Activated CD8-positive, alpha-beta memory T cell treated with anti-CD3 and anti-CD28 coated beads, Interleukin-2, amount 50 U/mL, for 4 hours (primary cell): ENCODE measurements at places on chromosomes 4 and X.

GRCh38 chrX:103398421-103398864 lies 22.1 kb downstream of the BEX3 start:
- DNase-seq: no peak

DNA sequence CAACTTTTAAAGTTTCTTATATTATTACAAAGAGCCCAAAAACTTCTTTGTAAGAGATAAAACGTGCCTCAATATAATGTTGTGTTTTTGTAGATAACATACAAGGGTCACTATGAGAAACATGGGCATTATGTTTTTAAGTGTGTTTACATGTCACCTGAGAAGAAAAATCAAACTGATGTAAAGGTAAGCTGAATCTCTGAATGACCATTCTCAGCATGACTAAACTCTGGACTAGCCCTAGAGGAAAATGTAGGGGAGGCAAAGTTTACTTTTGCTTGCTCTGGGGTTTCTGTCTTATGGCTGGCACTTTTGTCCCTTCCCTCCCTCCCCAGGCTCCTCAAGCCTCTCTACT lies 6.8 kb downstream of the MEPE start:
- no peak for DNase-seq

- no peak for DNase-seq
Observed at GRCh38 chrX:110159865-110160264, 157.0 kb downstream of the TMEM164 start.

- DNase-seq: no peak
Observed at GRCh38 chr4:109999585-109999912, 86.9 kb downstream of the EGF start.

- DNase-seq: no peak
Observed at GRCh38 chrX:104195489-104196084, 29.3 kb downstream of the FAM199X start.

DNA sequence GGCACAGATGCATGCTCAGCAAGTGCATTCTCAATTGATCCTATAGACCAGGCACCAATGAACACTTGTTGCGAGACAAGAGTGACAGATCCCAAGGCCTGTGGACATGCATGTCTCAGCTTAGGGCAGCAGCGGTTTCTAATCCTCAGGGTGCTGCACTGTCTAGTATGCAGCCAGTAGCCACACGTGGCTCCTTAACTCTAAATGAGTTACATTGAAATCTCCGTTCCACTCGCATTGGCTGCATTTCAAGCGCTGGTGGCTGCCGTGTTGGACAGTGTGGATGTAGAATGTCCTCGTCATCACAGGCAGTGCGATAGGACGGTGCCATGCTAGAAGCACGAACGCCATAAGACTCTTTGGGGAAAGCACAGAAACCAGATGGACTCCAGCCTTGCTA lies 24.0 kb upstream of the AFAP1 start:
- DNase-seq: no peak

DNA sequence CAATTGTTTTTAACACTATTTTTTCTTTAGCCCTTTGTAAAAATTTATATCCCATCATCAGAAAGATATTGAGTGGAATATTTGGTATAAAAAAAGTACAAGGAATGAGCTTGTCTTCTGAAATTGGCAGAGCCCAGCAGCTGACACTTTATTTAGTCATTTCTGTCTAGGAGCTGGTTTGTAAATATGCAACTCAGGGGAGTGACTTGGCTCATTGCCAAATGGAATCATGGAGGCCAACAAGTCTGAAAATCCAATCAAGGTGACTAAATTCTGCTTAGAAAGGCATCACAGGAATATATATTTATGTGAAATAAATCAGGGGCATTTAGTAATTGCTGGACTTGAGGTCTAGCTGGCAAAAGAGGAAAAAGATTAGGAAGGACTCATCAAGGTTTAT lies 74.4 kb downstream of the OTC start:
- no peak for DNase-seq

DNA sequence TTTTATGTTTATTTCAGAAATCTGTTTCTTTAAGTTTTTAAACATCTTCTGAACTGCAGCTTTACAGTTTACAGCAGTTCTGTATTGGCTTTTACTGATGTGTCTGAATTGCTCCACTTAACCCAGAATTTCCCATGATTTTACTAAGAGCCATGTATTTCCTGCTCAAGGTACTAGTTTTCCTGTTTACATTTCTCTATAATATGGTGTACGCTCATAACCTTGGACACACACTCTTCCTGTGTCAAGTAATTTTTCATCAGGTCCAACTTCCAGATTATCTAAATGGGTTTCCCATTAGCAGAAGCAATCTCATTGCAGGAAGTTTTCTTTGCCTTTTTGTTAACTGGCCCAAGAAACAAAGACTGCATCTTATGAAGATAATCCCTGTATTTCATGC lies 12.3 kb downstream of the ELF2 start:
- no peak for DNase-seq

DNA sequence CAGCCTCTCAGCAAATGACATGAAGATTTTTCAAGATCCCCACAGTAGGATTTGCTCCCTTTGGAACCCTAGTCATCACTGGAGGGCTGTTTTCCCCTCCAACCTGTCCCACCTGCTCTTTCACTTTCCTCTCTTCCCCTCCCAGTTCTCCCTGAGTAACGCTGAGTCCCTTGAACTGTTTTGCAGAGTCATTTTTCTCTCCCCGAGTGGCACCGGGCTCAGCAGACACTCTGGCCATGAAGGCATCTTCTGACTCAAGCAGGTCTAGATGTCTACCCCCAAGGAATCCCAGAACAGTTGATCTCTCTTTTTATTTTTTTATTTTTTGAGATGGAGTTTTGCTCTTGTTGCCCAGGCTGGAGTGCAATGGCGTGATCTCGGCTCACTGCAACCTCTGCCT lies 52.2 kb downstream of the HTRA3 start:
- no peak for DNase-seq

DNA sequence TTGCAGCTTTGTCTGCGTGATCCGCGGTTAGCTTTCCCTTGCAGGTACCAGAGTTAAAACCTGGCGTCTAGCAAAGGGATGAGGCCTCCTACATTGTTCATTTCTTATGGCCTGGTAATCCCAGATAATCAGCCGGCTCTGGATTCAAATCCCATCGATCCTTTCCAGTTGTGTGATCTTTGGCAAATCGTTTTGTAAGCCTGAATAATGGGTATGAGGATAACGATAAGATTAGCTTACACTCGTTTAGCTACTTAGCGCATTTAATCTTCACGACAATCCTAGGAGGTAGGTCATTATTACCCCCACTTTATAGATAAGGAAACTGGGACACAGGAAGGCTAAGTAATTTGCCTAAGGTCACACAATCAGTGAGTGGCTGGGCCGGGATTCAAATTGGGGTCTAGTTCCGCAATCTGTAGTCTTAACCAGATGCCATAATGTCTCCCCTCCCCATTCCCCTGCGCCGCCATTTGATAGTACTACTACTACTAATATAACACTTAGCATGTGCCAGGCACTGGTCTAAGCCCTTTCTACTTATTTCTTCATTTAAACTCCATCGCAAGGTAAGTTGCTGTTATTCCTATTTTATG lies 1.7 kb upstream of the UBA1 start:
- DNase-seq: no peak

GRCh38 chrX:136525738-136526606 lies 6.0 kb upstream of the VGLL1 start:
- DNase-seq: no peak

DNA sequence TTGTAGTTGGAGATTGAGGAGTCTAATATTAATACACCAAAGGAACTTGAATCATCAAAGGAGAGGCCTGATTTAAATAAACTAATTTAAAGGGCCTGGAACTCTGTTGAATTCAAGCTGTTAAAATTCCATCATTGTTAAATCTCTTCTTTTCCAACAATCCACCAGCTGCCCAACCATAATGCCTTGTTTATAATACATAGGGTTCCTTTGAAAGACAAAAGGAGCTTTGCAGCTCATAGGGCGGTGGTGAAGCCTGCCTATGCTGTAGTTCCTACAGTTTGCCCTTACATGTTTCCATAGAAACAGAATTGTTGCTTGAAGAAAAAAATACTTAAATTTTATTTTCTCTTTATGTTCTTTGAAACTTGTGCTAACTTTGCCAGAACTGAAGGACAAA lies 102.8 kb downstream of the GLUD2 start:
- DNase-seq: no peak

GRCh38 chrX:5907207-5907606 lies 321.5 kb downstream of the NLGN4X start:
- DNase-seq: no peak

DNA sequence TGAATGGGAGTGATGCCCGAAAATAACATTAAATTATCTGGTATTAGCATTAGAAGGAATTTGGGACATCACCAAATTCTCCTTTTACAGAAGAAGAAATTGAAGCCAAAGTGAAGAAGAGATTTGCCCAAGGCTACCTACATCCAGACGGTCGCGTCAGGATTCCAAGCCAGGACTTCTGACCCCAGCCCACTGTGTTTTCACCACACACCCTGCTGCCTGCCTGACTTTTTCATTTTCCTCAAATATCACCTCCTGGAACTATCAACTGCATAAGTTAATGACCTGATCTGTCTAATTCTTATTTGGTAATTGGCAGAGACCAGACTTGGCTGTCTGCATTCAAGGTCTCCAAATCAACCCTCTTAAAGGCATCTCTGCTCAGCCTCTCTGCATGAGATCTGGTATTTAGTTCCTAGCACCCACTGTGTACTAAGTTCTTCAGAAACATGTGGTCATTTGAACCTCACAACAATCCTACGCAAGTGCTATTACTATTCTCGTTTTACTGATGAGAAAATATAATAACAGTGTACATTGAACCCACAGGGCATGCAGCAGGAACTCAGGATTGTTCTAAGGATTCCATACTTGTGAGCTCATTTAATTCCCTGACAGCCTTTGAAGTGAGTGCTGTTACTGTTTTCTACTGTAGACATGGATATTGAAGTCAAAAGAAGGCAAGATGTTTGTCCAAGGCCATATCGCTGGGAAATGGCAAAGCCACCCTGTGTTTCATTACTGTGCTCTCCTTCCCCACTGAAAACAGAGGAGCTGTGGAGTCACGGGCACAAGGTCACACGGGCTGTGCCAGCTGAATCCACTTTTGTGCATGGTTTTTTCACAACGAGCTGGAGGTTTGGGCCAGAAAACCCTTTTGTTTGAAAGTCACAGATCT lies 195.2 kb upstream of the C1QTNF7 start:
- no peak for DNase-seq
